Nucleus accumbens (tissue), 56 donors: ENCODE measurements at places on chromosomes 2 and 18.

- no peak for DNase-seq
Observed at GRCh38 chr2:168593713-168594112, 137.6 kb downstream of the CERS6 start.

- no peak for DNase-seq
Observed at GRCh38 chr2:187157046-187157445, 291.0 kb downstream of the CALCRL start.

DNA sequence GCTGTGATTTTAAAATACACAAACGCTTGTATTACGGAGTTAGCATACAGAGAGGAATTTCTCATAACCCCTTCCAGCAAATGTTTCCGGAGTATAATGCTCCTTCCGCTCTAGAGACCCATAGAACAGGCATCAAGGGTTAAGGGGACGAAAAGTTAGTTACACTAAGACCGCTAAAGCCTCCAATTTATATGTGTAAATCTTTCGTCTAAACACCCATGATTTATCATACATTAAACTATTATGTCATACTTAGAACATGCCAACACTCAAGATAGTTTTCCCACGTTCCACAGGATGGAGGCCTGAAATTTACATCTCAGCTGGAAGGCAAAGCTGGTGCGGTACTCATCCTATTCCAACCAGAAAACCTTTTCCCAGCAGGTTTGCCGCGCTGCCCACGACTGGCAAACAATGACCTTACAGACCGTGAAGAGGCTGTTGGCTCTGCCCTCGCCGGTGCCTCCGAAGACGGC, 650 bp downstream of the ORMDL1 start:
- no peak for DNase-seq

DNA sequence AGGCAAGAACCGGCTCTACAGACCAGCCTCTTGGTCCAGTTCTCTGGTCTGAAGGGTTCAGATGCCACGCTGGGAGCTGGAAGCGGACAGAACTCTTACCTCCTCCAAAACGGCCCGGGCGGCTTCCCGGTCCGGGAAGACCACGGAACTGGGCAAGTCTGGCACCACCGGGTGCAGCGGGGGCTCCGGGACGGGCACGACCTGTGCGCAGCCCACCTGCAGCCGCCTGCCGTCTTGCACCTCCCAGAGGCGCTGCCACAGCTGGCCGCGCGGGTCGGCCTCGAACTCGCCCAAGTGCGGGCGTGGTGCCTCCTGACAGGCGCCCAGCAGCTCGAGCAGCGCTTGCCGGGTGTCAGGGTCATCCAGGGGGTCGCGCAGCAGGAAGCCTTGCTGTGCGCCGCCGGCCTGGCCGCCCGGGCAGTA, 773 bp downstream of the CMPK2 start:
- DNase-seq: no peak

- DNase-seq: no peak
Observed at GRCh38 chr2:103353774-103354173, 591.9 kb downstream of the TMEM182 start.

- DNase-seq: no peak
Observed at GRCh38 chr2:37415128-37415820, 70.8 kb downstream of the QPCT start.

DNA sequence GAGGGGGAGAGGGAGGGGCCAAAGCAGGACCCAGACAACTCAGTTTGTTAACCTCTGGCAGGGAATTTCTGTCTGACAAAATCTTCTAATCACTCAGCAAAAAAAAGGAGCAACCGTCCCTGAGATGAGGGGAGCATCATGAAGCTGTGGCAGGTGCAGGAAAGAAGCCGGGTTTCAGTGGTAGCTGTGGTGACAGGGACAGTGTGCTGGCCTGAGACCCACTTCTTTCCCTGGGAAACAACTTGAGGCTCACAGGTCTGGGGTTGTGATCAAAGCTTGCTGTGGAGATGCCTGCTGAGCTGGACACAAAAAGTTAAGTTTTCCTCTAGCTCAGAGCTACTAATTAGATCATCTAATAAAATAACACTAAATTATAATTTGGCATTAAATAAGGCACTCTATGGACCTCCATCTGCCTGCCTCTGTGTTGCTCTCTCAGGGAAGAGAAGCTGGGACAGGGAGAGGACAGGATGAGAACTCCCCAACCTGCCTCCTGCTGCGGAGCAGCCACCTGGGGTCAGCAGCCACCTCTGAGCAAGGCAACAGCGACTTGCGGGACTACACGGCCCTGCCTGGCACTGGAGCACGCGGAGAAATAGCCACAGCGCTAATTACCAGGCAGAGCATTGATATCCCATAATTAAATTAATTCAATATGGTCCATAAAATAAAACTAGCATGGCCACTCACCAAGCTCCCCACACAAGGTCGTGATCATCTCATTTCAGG, 104.6 kb upstream of the TEX51 start:
- no peak for DNase-seq

DNA sequence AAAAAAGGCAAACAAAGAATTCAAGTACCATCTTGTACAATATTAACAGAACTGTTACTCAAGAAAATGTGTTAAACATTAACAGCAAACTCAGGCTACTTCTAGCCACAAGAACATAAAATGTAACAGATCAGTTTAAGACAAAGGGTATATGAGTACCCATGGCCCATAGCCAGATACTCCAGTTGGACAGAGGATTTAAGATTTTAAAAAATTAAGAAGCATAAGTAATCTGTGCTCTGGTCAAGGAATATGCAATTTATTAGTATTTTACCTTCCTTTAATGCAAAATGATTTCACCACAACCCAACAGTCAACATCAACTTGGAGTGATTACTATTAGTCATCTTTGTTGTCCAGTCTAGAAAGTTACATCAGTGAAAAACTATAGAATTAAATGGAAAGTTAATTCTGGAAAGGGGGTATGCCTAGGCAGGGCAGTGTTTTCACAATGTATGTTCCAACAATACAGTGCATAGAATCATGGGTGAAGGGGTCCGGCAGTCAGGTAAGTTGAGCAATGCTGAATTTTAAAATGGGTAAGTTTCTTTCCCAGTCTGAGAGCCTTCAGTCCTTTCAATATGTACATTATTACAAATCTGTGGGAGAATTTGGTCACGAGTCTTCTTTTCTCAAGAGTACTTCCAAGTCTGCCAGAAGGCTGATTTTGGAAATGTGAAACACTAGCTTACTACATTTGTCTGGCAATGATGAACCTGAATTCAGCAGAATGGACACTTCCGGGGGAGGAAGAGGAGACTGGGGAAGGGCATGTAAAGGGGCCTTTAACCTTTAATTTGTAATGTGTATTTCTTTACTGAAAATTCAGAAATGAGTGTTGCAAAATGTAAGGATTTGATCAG, 34.5 kb downstream of the SFT2D3 start:
- DNase-seq: no peak

DNA sequence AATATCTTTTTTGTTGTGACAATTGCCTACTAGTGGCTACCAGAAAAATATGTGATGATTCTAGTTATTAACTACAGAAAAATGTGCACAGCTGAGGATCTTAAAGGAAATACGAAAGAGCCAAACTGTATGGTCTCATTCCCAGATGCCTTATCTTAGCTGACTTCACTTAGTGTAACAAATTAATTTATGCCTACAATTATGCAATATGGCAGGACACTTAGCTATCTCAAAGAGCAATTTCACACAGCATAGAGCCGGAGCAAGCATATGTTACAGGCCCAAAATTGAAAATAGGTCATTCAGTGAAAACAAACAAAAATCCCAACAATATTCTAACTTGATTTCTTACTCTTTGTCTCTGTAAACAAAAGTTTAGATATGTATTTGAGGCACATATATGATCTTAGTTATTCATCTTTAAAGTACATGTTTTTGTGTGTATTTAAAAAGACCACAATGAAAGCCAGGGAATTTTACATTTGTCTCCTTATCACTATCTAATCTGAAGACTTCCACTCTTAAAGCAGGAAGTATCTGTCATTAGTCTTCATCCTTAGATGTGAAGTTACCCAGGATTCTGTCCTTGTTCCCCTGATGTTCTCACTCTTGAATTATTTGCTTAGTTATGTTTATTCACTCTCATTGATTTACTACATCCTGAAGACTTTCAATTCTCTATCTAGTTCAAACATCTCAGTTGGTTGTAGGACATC, 1579.0 kb upstream of the NXPH2 start:
- DNase-seq: no peak

- DNase-seq: no peak
Observed at GRCh38 chr18:78704971-78705461, 274.6 kb upstream of the SALL3 start.

GRCh38 chr2:230412371-230412711, 3.7 kb upstream of the SP100 start:
- no peak for DNase-seq

GRCh38 chr2:8003462-8004075, 678.3 kb upstream of the ID2 start:
- no peak for DNase-seq

DNA sequence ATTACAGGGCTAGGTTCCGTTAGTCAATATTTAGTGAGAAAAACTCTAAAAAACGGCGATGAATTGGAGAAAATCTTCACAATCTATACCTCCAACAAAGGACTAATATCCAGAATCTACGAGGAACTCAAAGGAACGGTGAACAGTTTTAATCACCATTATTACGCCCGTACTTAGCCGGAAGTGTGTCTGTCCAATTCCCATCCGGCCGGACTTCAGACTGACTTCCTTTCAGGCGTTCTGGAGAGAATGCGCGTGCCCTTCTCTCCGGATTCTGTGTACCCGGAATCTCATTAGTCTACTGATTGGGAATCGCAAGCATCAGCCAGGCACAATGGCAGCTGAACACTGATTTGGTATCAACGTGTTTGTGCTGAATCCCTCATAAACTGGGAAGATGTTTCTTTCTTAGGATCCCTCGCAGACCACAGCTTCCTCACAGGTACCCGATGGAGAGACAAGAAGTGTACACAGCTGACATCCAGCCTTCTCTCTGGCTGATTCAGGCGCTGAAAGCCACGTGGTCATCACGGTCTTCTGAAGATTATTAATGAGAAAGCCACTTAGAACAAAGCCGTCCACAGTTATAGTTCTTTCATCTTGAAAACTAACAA, 239.9 kb downstream of the ZNF516 start:
- DNase-seq: no peak

- no peak for DNase-seq
Observed at GRCh38 chr18:34039201-34039600, 185.5 kb downstream of the NOL4 start.

GRCh38 chr2:113220970-113221708, 47.4 kb downstream of the PSD4 start:
- DNase-seq: no peak

DNA sequence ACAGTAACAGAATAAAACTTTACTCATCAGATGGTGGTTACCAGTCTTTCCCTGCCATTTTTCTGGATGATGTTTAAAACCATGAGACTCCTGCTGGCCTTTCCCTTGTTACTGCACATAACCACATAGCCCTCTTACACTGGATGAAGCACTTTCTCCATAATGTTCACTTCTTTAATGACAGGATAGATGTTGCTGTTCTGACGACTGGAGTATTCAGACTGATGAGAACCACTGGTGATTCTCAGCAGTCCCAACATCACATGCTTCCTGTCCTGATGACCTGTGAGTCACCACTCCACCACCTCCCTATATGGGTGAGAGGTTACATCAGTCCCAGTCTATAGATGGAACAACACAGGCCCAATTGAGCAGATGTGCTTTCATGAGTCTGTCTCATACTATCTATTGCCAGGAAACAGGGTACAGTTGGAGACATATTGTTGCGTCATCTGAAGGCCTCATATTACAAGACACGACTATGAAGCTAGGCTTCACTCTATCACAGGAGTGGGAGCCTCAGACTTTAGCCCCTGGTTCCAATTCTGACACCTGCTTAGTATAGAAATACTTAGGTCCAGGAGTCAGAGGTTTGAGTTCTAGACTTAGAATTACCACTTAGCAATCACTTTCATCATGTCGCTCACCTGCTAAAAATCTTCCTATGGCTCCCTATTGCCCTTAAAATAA, 145.7 kb upstream of the KLF7 start:
- no peak for DNase-seq

DNA sequence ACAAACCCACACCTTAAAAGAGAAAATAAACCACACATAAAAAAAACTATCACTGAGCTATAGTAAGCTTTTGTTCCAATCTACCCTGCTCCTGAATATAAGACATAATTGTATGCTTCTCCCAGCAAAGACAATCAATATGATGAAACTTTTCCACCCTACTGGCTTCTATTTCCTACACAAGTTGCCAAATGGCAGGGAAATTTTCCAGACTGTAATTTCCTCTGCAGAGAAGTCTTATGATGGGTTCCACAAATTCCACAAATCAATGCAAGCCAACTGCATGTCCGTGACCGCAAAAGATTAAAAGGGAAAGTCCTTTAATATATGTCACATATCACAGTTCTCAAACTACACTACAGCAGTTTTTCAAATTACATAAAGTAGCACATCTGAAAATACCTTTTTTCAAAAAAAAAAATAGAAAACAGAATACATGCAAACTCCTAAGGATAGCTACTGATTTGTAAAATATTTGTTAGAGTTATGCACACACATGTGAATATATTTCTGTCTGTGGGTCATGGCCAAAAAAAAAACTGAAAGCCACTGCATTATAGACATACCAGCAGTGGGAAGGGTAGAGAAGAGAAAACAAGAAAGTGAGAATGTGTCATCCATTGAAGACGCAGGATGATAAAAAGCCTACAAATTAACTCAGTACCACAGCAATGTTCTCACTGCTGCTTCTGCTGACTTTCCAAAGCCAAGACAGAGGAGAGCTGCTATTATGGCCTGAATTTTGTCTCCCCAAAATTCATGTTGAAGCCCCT, 61.4 kb downstream of the RPL31 start:
- DNase-seq: no peak

- DNase-seq: no peak
Observed at GRCh38 chr18:6504605-6505497, 90.1 kb upstream of the L3MBTL4 start.

DNA sequence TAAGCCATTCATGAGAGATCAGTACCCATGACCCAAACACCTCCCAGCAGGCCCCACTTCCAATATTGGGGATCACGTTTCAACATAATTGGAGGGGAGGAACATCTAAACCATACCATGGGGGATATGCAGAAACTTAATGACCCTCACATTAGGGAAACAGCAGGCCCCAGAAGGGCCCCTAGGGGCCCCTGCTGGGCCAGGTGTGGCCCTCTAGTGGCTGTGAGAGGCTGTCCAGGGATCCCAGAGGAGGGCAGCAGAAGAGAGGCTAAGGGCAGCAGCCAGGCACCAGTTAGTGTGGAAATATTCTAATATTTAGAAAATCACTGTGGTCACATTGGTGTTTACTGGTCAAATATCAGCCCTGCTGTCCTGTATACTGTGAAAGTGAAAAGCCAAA, 49.3 kb upstream of the ANKRD44 start:
- DNase-seq: no peak

DNA sequence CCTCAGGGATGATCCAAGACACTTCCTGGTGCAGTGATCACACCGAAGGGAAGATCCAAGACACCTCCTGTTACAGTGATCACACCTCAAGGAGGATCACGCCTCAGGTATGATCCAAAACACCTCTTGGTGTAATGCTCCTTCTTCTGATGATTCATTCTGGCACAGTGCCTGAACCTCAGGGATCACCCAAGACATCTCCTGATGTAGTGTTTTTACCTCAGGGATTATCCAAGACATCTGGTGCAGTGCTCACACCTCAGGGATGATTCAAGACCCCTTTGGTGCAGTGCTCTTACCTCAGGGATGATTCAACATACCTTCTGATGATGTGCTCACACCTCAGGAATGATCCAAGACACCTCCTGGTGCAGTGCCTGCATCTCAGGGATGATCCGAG, 124.4 kb downstream of the ASB1 start:
- DNase-seq: no peak

GRCh38 chr2:109481599-109481998, 132.2 kb downstream of the SEPTIN10 start:
- DNase-seq: no peak

GRCh38 chr2:162732946-162733698, 105.4 kb downstream of the KCNH7 start:
- no peak for DNase-seq

- no peak for DNase-seq
Observed at GRCh38 chr18:35497027-35497369, 762 bp downstream of the INO80C start.
